ENCODE measurements at places on chromosomes 1 and 21.

- no peak for DNase-seq
Observed at GRCh38 chr1:60769082-60769481, 313.3 kb upstream of the NFIA start.

- DNase-seq, result no peak
Observed at GRCh38 chr1:209132736-209133467, 450.6 kb upstream of the CAMK1G start.

- no peak for DNase-seq
Observed at GRCh38 chr1:81950037-81950436, 149.3 kb downstream of the ADGRL2 start.

DNA sequence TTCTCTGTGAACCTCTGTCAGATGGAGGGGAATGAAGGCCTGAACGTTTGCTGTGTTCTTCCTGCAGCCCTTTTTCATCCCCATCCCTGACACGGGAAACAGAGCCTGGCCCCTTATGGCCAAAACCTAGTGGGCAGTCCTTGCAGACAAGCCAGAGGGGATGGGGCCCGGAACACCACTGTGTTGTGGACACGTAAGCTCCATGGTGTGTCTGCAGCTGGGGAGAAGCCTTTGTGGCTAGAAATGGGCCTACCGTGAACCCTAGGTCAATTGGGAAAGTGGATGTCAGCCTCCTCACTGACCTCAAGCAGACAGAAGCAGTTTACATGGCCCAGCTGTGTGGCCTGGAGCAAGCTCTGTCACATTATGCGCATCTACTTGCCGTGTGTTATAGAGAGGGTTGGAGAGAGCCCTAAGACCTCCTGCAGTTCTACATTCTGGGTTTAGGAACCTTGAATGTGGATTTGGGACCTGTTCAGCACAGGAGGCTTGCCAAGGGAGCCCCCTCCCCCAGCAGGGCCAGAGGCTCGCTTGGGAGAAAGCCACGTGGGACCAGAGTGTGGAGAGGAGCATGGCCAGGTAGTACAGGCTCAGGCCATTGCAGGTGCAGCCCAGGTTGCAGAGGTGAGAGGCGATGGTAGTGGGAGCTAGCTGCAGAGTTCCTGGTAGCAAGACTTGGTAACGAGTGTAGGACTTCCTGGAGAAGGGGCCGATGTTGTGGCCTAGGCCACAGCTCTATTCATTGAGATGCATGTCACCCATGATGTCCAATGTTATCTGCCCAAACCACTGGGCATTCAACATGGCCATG is 20.7 kb downstream of the PARS2 start:
- DNase-seq, result no peak

- no peak for DNase-seq
Observed at GRCh38 chr21:19321688-19322087, 918.1 kb upstream of the TMPRSS15 start.

- no peak for DNase-seq
Observed at GRCh38 chr1:201946224-201946908, at the start of gene LMOD1. TSS of gene LMOD1 (minus strand) at chr1:201946548. CDS start at chr1:201946340, 208 bp downstream.

DNA sequence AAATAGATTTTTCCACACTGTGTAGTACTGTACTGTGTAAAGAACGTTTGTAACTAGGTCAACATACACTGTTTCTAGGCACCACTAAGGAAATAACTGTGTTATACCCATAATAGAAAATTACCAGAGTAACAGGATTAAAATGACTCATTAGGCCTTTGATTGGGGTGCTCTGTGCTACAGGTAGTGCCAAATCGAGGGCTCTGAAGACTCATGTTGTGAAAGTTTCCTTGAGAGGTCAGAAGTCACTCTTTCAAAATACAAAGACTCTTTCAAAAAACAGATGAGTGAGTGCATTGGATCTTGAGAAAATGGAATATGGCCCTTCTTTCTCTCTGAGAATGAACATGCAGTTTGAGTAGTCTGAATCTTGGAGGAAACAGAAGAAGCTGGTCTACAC is 143.0 kb downstream of the MRPL39 start:
- DNase-seq, result no peak

DNA sequence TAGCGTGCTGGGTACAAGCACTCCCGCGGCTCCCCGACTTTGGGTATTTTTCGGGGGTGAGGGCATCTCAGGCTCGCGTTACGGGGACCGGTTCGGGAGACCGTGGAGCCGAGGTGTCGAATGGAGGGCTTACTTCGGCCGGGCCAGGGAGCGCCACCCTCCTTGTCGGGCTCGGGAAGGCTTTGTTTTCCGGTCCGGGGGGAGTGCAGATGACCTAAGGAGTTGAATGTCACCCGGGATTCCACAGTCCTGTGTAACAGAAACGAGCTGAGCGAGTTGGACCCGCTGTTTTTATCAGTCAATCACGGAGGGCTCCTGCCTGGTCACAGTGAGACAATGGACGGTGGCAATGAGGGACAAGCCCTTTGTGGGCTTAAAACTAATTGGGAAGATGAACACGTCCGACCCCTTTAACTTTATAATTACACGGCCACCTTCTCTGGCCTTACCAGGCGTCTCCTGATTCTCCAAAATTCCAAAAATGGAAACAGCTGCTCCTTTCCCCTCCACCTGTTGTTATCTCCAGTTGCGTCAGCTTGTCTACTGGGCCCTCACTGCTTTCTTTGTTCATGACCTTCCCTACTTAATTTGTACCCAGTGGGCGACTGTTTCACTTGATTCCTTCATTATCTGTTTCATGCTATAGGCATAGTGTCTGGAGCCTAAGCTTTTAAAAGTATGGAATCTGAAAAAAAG is 929 bp upstream of the TRIM45 start:
- DNase-seq, result no peak

DNA sequence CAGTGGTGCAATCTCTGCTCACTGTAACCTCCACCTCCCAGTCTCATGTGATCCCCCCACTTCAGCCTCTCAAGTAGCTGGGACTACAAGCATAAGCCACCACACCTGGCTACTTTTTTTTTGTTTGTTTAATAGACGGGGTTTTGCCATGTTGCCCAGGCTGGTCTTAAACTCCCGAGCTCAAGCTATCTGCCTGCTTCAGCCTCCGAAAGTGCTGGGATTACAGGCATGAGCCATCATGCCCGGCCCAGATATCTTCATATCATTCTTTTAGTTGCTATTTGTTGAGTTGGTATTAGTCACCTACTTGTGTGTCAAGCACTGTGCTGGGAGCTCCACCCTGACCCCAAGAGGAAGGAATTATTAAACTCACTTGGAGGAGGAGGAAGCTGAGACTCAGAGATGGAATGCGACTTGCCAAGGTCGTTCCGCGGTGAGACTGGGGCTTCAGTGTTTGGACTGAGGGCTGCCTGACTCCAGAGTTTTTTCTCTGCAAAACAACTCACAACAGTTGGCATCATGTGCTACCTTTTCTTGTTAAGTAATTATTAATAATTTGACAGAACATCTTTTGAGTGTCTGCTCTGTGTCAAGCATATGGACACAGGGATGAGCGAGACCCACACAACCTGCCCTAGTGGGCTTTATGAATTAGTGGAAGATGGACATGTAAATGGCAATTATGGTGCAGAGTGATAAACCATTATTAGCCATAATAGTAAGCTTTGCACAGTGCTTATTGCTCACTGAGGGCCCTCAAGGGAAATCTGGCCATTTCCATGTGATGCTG is 132.0 kb downstream of the FOXD2 start:
- DNase-seq, result no peak

DNA sequence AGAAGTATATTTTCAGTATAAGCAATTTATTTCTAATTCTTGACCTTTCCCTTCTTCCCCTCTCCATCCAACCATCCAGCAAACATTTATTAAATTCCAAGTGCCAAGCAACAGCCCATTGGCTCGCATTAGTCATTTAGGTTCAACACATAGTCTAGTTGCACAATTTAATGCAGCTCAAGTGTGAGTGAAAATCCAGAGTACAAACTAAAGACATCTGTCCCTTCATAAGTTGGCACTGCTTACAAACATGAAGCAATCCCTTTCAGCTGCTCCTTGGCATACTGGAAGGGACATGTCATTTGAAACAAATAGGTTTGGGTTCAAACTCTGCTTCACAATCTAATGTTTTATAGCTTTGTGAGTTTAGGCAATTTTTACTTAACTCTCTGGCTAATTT is 10.7 kb downstream of the CASQ2 start:
- DNase-seq, result no peak

- DNase-seq, result no peak
Observed at GRCh38 chr21:42685036-42685435, 31.6 kb downstream of the PDE9A start.

DNA sequence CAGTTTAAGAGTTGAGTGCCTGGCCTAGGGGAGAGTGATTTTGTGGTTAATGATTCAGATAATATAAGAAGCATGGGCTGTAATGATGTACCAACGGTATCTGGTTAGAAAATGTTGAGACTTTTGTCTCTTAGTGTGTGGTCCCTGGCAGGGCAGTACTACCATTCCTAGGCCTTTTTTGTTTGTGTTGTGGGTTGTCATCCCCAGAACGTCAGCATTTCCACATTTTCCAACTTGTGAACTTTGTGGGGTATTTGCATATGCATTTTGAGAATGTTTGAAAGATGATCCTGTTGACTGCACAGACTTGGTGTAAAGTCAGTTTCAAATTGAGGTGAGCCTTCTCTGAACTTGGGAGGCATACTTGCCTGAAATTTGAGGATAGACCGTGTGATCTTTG is 11.4 kb downstream of the NEK7 start:
- DNase-seq, result no peak

GRCh38 chr21:43720539-43721166 is 1.7 kb downstream of the PDXK start:
- DNase-seq, result no peak

DNA sequence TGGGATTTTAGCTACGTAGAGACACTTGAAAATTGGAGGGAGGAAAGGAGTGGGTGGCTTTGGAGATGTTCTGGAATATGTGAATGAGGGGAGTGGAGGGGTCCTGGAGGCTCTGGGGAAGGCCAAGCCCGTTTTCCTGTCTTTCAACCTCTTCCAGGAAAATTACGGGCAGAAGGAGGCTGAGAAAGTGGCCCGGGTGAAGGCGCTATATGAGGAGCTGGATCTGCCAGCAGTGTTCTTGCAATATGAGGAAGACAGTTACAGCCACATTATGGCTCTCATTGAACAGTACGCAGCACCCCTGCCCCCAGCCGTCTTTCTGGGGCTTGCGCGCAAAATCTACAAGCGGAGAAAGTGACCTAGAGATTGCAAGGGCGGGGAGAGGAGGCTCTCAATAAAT is 442 bp upstream of the RUSC1 start:
- no peak for DNase-seq

DNA sequence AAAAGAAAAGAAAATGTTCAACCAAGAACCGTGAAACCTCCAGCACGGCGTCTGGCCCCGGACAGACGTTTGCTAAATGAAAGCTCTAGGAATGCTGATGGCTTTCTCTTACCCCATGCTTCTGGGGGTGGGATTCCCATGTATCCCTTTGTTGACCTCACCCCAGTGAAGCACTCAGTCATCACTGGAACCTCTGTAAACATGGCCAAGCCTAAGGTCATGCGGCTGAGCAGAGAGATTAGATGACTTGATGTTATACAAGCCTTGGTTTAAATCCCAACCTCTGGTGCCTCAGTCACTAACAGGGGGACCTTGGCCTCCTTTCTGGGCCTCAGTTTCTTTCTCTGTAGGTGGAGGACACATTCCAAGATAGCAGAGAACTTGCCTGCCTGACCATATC is 2.8 kb upstream of the MYOM3 start:
- DNase-seq, result no peak

DNA sequence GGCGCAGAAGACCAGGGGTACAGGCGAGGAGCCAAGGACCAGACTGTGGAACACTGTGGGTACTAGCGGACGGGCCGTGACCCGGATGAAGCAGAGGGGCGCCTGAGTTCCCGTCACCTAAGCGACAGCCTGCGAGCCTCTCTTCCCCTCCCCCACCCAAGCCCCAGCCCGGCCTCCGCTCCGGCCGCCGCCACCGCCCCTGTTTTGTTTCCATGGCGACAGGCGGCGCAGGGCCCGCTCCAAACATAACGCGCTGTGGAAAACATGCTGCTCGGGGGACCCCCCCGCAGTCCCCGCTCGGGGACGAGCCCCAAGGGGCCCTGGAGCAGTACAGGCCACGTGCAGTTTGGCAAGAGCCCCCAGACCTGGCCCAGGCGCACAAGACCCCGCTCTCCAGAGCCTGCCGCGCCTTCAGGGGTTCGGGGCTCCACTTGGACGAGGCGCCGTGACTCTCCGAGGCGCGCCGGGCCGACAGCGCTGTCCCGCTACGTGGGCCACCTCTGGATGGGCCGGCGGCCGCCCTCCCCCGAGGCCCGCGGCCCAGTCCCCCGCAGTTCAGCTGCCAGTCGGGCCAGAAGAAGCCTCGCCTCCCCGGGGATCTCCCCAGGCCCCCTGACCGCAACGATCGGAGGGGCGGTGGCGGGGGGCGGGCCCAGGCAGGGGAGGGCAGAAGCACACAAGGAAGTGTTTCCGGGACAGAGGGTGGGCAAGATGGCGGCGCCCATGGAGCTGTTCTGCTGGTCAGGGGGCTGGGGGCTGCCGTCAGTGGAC is at the start of gene MTX1:
Gene MTX1, plus strand, starts transcription at position 155 of the 771 bp plus-strand sequence. Its CDS starts 110 bp downstream, at position 265.
- DNase-seq, result peak; percentile 92

- DNase-seq, result no peak
Observed at GRCh38 chr1:228082918-228083870, 686 bp downstream of the ARF1 start.

- DNase-seq, result peak; percentile 70
Observed at GRCh38 chr1:235831148-235831547, 35.6 kb downstream of the LYST start.

DNA sequence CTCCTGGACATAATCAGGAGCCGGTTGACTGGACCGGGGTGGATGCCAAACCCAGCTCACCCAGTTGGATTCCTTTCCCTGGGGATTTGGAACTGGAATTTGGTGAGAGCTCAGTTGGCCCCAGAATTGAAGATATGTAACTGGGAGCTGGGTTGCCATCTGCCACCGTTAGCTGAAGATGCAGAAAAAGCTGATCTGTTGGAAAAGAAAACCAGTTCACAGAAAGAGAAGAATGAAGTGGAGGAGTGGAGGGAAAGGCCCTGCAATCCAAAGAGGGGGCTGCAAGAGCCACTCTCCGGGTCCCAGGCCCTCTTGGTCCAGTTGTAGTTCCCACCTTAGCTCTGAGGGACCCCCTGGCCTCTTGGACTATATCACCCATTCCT is 16.0 kb downstream of the TEX35 start:
- DNase-seq, result no peak

Measured in CD14-positive monocyte (primary cell).